CD4-positive, alpha-beta T cell treated with Interleukin-15 for 4 hours (primary cell): ENCODE measurements at places on chromosomes 5 and 9.

DNA sequence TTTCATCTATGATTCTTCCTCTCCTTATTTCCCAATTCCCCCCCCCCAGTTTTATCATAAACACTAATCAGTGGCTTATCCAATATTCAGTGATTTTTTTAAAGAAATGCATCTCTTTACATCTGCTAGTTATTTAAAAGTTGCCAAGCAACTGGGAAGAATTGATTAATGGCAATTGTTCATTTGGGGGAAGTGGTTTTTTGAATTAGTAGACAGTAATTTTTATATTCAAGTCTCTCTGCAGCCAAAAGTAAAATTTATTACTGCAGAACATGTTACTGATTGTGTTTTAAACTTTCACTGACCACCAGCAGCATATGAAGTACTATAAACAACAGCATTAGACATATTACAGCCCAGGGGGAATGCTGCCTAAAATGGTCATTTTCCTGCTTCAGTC lies 308.8 kb upstream of the NREP start:
- no peak for DNase-seq

GRCh38 chr9:118271936-118272335 lies 567.7 kb downstream of the TLR4 start:
- DNase-seq = no peak

DNA sequence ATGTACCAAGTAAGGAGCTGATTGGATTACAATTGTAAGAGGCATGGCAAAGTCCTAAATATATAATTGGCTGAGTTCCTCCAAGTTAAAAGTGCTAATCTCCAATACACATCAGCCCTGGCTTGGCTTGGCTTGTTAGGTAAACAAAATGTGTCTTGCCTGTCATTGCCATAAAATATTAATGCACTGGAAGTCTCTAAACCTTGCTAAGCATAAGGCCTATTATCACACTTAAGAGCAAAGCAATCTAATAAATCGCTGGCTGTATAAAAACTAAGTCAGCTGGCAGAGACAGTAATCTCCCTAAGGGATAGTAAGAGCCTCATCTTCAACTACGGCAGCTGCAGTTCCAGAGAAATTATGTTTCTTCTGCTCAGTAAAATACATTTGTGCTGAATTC lies 418.6 kb upstream of the GRAMD2B start:
- DNase-seq = no peak

DNA sequence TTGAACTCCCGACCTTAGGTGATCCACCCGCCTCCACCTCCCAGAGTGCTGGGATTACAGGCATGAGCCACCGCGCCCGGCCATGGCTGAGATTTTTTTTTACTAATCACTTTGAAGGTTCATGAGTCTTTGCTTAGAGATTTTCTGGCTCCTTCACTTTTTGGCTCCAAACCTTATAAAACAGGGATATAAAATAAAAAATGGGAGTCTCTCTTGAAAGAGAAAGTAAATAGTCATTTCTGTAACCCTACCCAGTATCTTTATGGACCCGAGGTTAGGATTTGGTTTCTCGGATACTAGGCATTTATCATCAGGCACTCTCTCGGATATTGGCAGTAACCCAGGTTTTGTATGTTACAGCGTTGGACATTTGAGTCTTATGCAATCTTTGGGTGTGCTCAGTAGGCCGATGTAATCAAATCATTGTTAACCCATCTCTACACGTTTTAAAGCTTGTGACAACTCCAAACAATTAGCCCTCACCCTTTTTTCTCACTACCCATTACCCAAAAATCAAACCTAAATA lies 25.3 kb downstream of the STXBP1 start:
- DNase-seq = no peak

- no peak for DNase-seq
Measured at GRCh38 chr5:107389775-107390148, 281.0 kb downstream of the EFNA5 start.

GRCh38 chr5:55868846-55869245 lies 17.7 kb downstream of the IL31RA start:
- DNase-seq = no peak

GRCh38 chr5:16159636-16160035 lies 20.0 kb downstream of the MARCHF11 start:
- DNase-seq = no peak

GRCh38 chr9:75431375-75431774 lies 343.1 kb downstream of the OSTF1 start:
- DNase-seq = no peak

GRCh38 chr5:115309751-115310370 lies 13.4 kb upstream of the CCDC112 start:
- peak; percentile 45 for DNase-seq

- DNase-seq = no peak
Measured at GRCh38 chr5:96326902-96327301, 106.1 kb downstream of the PCSK1 start.

DNA sequence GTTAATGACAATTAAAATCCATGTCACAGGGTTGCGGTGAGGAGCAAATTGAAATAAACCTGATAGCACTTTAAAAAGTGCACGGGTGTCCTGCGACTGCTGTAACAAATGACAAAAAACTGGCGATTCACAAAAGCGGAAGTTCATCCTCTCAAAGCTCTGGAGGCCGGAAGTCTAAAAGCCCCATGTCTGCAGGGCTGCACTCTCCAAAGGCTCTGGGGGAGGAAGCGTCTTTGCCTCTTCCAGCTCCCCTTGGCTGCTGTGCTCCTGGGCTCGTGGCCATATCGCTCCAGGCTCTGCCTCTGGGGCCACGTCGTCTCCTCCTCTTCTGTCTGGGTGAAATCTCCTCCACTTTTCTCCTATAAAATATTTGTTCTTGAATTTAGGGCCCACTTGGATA lies 273.9 kb upstream of the IRX2 start:
- DNase-seq = no peak

- DNase-seq = no peak
Measured at GRCh38 chr5:159878988-159879471, 37.3 kb upstream of the ADRA1B start.

- DNase-seq = no peak
Measured at GRCh38 chr5:62059960-62060359, 246.0 kb upstream of the KIF2A start.

- no peak for DNase-seq
Measured at GRCh38 chr5:11656916-11657315, 247.3 kb downstream of the CTNND2 start.

DNA sequence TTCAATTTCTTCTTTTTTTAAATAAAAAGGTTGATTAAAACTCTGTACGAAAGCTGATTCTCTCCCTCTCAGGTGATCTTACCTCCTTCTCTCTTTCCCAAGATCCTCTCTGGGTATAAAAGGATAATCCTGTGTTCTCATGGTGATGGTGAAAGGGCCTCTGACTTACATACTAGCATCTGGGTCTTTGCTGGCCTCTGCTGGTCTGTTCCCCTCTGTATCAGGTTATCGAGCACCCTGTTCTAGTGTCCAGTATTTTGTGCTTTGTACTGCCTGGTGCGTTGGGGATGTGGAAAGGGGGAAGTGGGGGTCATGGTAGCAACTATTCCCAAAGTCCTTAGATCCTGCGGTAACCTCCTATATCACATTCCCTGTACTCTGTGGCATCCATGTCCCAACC lies 328.9 kb downstream of the NR2F1-AS1 start:
- DNase-seq = no peak

- no peak for DNase-seq
Measured at GRCh38 chr5:147452165-147452811, 57.6 kb downstream of the DPYSL3 start.

DNA sequence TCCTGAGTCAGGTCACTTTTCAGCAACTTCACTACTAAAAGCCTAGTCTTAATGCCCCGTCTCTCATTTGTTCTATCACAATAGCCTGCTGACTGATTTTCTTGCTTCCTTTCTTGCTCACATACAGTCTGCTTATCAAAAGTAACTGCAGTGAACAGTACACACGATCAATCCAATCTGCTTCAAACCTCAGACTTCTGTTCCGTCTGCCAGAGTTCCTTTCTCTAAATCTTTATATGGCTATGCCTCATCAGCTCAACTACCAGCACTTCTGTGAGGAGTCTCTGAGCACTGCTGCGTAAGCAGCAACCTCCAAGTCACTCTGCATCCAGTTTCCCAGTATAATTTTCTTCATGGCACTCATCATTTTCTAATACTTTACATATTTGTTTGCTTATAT lies 34.8 kb upstream of the PUM3 start:
- no peak for DNase-seq

DNA sequence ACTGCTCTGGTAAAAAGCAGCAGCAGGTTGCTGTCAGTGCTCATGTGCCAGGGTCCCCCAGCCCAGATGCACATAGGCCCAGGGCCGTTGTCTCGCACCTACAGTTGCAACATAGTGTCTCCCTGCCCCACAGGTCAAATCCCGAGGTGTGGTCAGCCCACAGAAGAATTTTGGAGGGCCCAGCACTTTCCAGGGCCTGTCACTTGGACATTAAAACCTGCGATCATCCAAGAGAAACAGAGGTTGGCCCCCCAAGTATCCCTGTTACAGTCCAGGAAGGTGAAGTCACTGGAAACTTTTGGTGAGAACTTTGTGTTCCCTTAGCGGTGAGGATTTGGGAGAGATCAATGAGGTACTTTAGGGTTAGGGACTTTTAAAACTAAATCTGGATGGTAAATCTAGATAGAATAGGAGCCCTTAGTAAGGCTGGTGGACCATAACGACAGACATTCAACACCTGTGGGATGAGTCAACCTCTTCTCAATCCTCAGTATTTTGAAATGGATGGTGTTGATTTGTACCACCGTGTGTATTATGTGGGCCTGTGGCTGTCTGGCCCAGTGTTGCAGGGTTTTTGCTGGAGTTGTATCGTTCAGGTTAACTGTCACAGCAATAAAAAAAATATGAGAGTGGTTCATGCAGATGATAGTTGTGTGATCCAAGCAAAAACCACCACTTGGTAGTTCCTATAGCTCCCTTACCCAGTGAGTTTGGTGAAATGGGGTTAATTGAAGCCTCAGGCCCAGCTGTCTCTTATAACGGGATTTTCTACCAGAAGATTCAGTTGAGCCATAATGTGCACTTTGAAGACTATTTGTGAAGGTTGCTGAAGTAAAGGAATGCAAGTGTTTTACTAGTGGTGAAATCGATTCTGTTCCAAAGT lies 19.2 kb downstream of the OR2S2 start:
- no peak for DNase-seq

- no peak for DNase-seq
Measured at GRCh38 chr5:79756076-79756475, 66.4 kb downstream of the CMYA5 start.

DNA sequence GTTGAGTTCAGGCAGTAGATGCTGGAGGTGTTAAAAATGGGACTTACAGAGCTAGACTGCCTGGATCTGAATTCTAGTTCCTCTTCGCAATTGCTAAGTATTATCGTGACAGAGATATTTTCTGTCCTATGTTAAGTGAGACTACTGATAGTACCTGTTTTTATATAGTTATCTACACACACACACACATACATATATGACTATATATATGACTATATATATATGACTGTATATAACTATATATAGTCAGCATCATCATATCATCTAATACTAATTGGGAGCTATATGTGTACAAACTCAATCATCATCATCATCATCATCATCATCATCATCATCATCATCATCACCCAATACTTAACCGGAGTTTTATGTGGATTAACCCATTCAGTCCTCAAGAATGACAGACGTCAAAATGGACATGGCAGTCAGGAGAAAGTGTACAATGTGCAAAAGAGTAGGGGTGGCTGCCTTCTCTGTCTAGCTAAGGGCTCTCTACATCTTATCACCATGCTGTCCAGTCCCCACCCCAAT lies 7.3 kb downstream of the PIK3R1 start:
- DNase-seq = no peak

DNA sequence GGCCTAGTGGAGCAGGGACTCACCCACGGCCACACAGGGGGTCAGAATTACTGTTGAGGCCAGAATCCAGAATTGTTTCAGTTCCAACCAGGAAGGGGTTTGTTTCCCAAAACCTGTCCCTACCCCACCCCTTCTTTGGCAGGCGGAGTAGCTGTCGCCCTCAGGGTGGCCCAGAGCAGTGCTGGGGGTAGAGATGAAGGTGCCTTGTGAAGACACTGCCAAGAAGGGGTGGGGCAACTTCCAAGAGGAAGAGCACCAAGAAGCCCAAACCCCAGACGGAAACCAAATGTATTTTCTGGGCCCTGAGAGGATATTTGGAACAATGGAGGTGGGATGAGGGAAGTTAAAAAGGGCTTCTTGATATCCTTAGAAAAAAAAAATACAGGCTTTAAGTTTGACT lies 11.4 kb upstream of the NDST1 start:
- DNase-seq = no peak
